ENCODE measurements at places on chromosomes 1 and 21.
A peak's percentile ranks its signal among the peaks of the same experiment; 100 is the strongest.

GRCh38 chr21:37208056-37208721 is 58.9 kb downstream of the VPS26C start:
- peak; percentile 6 for DNase-seq

- DNase-seq: no peak
These were observed 177.9 kb downstream of the EIF4G3 start for GRCh38 chr1:20998826-20999225.

DNA sequence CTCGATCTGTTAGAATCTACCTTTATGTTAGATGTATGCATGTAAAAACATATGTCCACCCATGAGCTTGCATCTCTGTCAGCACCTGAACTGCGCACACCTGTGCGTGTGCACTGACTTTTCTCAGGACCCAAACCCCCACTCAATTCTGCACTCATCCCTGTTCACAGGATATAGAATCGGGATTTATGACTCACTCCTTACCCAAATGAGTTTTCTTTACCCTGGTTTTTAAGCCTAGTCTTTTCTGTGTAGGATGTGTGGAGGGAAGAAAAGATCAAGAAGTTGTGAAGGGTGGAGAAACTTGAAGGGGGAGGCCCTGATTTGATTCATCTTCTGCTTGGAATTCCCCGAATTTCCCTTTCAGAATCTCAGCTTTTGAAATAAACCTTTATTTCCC is 2.4 kb downstream of the ACKR1 start:
- DNase-seq: no peak

- no peak for DNase-seq
These were observed 16.2 kb downstream of the PLEKHO1 start for GRCh38 chr1:150165622-150166612.

DNA sequence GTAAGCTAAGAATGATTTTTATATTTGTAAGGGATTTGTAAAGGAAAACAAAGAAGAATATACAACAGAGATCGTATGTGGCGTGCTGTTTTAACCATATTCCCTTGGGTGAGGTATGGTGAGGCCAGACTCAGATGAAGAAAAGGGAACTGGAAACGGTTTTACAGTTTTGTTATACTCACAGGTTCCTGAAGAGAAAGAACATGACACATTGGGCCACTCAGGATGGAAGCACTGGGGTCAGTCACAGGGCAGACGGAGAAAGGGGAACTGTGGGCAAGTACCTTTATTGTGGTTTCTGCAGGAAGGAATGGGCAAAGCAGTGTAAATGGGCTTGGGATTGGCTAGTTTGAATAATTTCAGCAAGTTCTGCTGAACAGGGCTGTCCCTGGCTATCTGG is 177.4 kb downstream of the LBR start:
- no peak for DNase-seq

- DNase-seq: no peak
These were observed 61.5 kb downstream of the GNG12 start for GRCh38 chr1:67771749-67772148.

DNA sequence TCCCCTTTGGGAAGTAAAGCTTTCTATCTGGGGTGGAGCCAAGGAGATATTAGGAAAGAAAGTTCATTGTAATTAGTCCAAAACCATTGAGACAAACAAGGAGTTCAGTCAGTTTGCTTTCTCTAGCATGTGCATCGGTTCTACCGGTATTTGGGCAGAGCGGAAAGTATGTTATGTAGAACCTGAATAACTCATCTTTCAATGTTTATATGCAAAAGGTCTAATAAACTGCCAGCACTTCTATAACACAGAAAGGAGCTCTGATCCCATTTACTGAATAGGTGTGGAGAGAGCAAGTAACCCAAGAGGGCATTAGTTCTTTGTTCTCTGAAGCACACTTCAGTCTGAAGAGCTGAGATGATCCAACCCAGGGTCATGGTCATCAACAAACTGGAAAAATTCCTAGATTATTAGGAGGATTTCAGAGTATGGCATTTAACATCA is 3.5 kb downstream of the TGFB2 start:
- DNase-seq: no peak

DNA sequence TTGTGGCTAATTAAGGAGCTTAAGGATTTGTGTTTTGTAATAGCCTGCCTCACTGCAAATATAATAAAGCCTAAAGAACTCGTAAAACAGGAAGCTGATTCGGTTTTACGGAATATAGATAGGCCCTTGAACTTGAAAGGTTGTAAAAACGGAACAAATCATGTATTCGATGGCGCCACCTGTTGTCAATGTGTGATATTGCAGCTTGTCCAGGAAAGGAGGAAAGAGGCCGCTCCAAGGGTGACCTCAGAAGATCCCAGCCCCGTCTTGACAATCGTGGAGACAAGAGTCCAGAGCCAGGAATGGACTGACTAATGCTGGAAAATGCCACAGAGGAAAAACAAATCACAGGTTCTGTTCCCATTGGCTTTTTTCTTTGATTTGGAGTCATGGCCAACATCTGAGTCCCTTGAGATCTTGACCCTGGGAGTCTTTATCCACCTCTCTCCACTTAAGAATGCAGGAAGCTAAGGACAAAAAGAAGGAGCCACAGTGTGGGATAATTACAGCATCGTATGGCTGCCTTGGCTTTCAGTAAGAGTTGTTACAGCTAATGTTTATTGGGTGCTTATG is 7.0 kb upstream of the IGSF21 start:
- no peak for DNase-seq

- no peak for DNase-seq
These were observed 174.5 kb downstream of the ZC3H11B start for GRCh38 chr1:219438386-219438785.

GRCh38 chr1:54542962-54543539 is 5.0 kb upstream of the ACOT11 start:
- DNase-seq: no peak

GRCh38 chr1:210743038-210743437 is 390.9 kb downstream of the KCNH1 start:
- no peak for DNase-seq

GRCh38 chr1:154404511-154404931 is 622 bp upstream of the IL6R start:
- no peak for DNase-seq

DNA sequence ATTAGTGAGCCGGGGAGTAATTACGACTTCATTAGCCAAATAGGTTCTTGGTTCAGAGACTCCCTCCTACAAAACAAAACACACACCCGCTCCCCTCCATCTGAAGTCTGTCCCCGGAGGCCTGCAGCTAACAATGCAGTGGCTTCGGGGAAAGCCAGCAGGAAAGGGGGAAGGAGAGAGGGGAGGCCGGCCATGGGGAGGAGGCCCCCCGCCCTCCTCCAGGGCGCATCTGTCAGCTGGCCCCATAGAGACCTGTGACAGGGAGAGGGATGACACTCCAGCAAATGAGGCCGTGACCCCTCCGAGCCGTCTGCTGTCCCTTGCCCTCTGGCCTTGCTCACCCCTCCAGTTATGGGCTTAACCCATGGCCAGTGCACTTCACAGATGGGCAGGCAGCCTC is 12.1 kb upstream of the CNTN2 start:
- DNase-seq: no peak

- DNase-seq: peak; percentile 85
These were observed 57.3 kb downstream of the NKAIN1 start for GRCh38 chr1:31182352-31182751.

GRCh38 chr1:2968471-2968881 is 52.8 kb upstream of the ACTRT2 start:
- DNase-seq: peak; percentile 36

- no peak for DNase-seq
These were observed 556 bp downstream of the WDR77 start for GRCh38 chr1:111448482-111448917.

- no peak for DNase-seq
These were observed 41.7 kb downstream of the PSMG1 start for GRCh38 chr21:39141502-39141901.

- DNase-seq: no peak
These were observed 58.2 kb downstream of the HSD3B1 start for GRCh38 chr1:119565131-119565772.

DNA sequence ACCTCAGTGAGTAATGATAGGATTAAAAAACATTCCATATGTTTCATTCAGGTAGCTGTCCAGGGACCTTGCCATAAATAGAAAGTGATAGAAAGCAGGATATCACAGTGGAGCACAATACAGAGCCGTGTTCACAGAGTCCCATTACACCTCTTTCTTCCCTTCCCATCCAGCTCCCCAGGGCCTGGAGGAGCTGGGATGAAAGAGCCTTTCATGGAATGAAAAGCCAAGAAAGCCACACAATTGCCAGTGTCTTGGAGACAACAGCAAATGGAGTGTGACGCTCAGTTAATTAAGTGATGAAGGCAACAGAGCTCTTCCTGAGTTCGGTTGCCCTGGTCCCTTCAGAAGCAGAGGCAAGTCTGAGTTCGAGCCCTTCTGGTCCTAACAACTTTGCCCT is 387.3 kb upstream of the PLXNA2 start:
- no peak for DNase-seq

DNA sequence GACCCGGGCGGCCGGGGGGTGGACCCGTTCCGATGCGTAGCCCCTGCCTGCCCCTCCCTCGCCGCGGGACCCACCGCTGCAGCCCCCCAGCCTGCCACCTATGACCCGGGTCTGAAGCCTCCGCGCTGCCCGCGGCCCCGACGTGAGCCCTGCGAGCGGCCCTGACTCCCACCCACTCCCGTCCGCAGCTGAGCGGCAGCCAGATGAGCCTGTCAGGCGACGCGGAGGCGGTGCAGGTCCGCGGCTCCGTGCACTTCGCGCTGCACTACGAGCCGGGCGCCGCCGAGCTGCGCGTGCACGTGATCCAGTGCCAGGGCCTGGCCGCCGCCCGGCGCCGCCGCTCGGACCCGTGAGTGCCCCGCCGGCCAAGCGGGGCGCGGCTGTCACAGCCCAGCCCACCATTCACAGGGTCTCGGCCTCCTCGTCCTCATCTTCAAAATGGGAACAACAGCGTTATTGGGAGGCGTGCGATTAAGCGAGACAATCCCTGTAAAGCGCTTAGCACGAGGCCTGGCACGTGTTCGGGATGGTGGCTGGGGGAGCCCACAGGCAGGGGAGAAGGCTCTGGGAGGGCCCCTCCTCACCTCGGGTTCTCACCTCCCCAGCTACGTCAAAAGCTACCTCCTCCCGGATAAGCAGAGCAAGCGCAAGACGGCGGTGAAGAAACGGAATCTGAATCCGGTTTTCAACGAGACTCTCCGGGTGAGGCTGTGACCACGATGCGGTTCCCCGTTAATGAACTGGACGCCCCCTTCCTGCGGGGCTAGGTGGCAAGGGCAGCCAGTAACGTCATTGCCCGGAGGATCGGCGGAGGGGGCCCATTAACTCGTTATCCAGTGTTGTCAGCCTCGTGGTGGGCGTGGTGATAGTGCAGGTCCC is 8.2 kb downstream of the SYTL1 start:
- peak; percentile 52 for DNase-seq

GRCh38 chr21:42981214-42981523 is 6.8 kb downstream of the PKNOX1 start:
- DNase-seq: no peak

- no peak for DNase-seq
These were observed 937 bp downstream of the CD48 start for GRCh38 chr1:160710517-160711252.

DNA sequence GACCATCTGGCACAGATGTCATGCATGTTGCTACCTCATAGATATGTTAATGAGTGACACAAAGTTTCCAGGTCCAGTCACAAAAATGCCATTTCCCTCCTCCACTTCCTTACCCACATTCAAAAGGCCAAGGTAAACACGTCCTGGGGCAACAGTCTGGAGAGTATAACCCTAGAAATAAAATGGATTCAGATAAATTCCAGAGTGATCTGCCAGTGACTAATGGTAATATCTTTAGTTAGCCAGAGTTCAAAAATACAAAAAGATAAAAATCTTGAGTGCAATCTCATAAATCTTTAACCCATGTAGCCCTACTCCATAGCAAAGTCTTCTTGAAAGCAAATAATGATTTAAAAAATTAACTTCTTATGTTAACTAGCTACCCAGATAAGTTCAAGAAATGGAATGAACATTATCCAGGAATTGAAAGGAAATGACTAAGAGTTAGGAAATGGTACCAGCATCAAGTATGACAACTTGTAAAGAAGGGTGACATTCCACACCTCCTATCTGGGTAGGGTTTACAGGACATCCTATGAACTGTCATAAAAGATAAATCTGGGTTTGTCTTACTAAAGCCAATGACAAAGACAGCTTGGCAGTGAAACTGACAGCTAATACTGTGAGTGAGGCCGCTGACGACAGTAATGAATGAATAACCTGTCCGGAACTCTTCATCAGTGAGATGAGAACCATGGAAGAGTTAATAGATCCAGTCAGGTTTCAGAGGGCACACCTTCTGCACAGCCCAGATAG is 18.1 kb downstream of the RGS2 start:
- no peak for DNase-seq

GRCh38 chr21:41823166-41823565 is 56.0 kb downstream of the PRDM15 start:
- no peak for DNase-seq

DNA sequence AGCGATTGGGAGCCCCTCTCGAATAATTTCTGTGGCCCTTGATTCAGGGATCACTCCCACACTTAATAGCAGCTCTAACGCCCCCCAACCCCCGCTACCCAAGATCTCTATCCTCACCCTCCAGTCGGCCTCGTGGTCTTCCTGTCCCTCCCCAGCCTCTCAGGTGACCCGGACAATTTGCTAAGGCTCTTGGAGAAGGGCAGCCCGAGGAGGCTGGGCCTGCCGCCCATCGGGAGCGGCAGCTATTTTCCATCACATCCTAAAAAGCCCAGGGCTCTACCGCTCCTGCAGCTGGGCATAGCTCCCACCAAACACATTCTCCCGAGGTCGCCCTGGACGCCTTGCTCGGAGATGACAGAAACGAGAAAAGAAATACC is 12.0 kb upstream of the PHLDA3 start:
- DNase-seq: no peak

DNA sequence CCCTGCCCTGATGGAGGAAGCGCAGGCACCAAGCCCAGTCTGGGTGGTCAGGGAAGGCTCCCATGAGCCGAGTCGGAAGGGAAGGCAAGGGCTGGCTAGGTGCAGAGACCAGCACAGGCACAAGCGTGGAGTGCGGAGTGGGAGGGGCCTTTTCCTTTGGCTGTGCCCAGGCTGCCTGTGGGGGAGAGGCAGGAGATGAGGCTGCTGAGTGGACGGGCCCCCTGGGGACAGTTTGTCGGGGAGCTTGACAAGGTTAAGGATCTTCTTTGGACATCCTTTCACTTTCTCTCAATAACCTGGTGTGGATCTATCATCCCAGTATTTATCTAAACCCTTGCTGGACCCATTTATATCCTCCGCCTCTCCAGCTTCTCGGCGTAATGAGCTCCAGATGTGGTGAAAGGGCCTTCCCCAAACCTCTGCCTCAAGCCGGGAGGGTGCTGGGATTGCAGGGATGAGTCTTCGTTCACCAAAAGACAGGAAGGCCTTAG is 42.9 kb downstream of the EPHB2 start:
- no peak for DNase-seq

- no peak for DNase-seq
These were observed 35.7 kb downstream of the ZMYND12 start for GRCh38 chr1:42420121-42420520.

- DNase-seq: no peak
These were observed 285.0 kb upstream of the NFIA start for GRCh38 chr1:60797351-60797750.

Data from right lung (tissue), 10 donors.